ENCODE measurements at places on chromosomes 16 and 17.

DNA sequence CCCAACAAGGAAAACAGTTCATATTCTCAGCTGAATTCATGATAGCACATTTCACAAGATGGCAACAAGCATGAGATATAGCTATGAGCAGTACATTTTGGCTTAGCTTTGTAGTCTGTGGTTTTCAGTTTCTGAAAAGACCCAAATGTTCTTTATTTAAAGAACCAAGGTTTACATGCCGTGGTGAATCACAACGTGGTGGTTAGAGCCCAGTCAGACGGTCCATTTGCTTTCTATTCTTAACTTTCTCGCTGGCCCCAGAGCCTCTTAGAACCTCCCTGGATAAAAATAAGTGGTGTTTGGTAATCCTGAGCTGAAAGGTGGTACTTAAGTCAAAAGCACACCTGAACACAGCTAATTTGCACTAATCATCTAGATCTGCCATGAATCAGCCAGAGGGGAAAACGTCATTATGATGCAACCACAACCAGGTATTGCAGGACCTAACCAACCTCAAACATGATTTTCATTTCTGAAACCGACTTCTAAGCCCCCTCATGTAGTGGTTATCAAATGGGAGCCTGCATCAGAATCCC lies 18.6 kb upstream of the HAPSTR1 start:
- no peaks in the 10 kb centered on the region for H3K27me3 ChIP-seq
- H3K27ac ChIP-seq, result no peak overlapping the region
- no peaks in the 10 kb centered on the region for H3K36me3 ChIP-seq
- DNase-seq, result no peak
- no peaks in the 10 kb centered on the region for H3K4me1 ChIP-seq

GRCh38 chr16:49459953-49460735 lies 86.5 kb downstream of the C16orf78 start:
- no peak for DNase-seq
- H3K36me3 ChIP-seq, result no peaks in the 10 kb centered on the region
- peaks cover 3% of the 10 kb centered on the region for H3K4me1 ChIP-seq

DNA sequence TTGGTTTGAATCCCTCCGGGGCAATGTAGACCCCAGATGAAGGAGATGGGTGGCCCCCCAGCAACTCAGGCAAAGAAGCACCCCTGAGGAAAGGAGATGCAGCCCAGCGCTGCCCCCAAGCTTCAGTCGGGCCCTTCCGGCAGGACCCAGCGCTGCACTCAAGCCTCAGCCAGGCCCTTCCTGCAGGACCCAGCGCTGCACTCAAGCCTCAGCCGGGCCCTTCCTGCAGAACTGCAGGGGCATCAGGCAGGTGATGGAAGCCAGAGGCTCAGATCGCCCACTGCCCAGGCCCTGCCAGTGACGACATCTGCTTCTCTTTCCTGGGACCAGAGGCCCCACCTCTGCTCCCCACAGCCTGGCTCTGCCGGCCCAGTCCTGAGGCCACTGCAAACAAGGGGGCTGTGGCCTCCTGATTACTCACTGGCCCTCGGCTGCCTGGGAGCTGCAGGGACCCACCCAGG lies 7.8 kb downstream of the SOX8 start:
- no peak overlapping the region for H3K27ac ChIP-seq
- no peak overlapping the region for H3K4me3 ChIP-seq
- H3K27me3 ChIP-seq, result no peaks in the 10 kb centered on the region
- DNase-seq, result no peak

- H3K36me3 ChIP-seq, result no peaks in the 10 kb centered on the region
- H3K4me1 ChIP-seq, result no peaks in the 10 kb centered on the region
- H3K27ac ChIP-seq, result no peak overlapping the region
Measured at GRCh38 chr17:49820773-49821172, 27.1 kb downstream of the TAC4 start.

DNA sequence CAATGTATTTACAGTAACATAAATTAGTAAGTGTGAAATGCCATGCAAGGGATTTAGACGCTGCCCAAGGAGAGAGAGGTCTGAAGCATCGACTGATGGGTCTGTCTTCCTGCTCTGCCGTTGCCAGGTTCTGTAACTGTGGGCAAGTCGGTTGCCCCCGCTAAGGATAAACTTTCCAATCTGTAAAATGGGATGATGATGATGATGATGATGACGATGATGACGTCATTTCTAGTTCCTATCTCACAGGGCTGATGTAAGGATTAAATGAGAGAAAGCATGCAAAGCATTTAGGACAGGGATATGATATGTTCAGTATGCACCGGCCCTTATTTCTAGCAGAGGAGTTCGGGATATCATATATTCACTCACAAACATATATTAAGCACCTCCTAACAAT lies 54.8 kb downstream of the C17orf67 start:
- H3K27me3 ChIP-seq, result no peaks in the 10 kb centered on the region
- no peaks in the 10 kb centered on the region for H3K36me3 ChIP-seq
- no peak overlapping the region for H3K27ac ChIP-seq
- H3K4me3 ChIP-seq, result no peak overlapping the region
- H3K4me1 ChIP-seq, result peaks cover 2% of the 10 kb centered on the region
- DNase-seq, result no peak

GRCh38 chr17:7262192-7262934 lies at the start of gene CLDN7:
Gene CLDN7, minus strand, starts transcription at chr17:7262478. Its CDS starts 435 bp downstream, at chr17:7262043.
- peaks cover 7% of the 10 kb centered on the region for H3K27me3 ChIP-seq
- no peaks in the 10 kb centered on the region for H3K36me3 ChIP-seq
- DNase-seq, result no peak
- no peak within 1 kb of the TSS for H3K27ac ChIP-seq
- H3K4me1 ChIP-seq, result peaks cover 11% of the 10 kb centered on the region

DNA sequence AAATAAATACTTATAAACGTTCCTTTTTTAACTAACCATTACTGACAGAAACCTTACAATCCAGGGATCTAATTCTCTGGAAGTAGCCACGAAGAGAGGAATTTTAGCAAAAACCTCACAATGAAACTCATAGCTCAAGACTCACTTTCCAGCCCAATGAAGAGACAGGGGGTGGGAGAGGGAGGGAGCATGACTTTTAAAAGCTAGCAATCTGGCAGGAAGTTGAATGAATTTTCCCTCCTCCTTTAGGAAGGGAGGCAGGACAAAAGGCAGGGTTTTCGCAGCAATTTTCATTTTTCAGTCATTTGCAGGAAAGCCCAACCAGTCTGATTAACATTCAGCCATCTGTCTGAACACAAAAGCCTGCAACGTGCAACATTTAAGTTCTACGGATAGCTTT lies 381.5 kb upstream of the PSMD7 start:
- no peak for DNase-seq
- H3K4me1 ChIP-seq, result no peaks in the 10 kb centered on the region
- H3K27me3 ChIP-seq, result no peaks in the 10 kb centered on the region

GRCh38 chr17:17666111-17666714 lies 15.0 kb upstream of the RAI1 start:
- H3K27me3 ChIP-seq, result no peaks in the 10 kb centered on the region
- H3K36me3 ChIP-seq, result no peaks in the 10 kb centered on the region
- no peak overlapping the region for H3K4me3 ChIP-seq
- no peak overlapping the region for H3K27ac ChIP-seq
- no peak for DNase-seq

GRCh38 chr17:27889711-27890251 lies 3.4 kb downstream of the LYRM9 start:
- H3K4me1 ChIP-seq, result no peaks in the 10 kb centered on the region
- H3K27me3 ChIP-seq, result no peaks in the 10 kb centered on the region
- H3K27ac ChIP-seq, result no peak overlapping the region
- no peak for DNase-seq

- no peaks in the 10 kb centered on the region for H3K36me3 ChIP-seq
- H3K4me1 ChIP-seq, result no peaks in the 10 kb centered on the region
- H3K27ac ChIP-seq, result no peak overlapping the region
- no peak for DNase-seq
- H3K27me3 ChIP-seq, result no peaks in the 10 kb centered on the region
Measured at GRCh38 chr17:44872131-44872768, 24.6 kb downstream of the HIGD1B start.

DNA sequence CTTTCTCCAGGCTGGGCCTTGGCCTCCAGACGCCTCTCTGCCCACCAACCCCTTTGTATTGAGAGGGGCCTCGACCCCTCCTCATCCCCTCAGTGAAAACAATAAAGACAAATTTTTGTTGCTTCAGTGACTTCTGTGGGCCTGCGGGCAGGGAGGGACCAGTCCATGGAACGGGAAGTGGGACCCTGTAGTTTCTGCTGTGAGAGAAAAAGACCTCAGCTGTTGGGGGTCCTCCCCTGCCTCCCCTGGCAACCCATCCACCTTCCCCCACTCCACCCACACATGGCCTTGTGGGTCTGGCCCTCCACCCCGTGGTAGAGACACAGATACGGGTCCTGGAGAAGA lies 3.5 kb downstream of the PPY start:
- no peaks in the 10 kb centered on the region for H3K36me3 ChIP-seq
- no peak overlapping the region for H3K4me3 ChIP-seq
- H3K27me3 ChIP-seq, result no peaks in the 10 kb centered on the region
- H3K27ac ChIP-seq, result no peak overlapping the region

DNA sequence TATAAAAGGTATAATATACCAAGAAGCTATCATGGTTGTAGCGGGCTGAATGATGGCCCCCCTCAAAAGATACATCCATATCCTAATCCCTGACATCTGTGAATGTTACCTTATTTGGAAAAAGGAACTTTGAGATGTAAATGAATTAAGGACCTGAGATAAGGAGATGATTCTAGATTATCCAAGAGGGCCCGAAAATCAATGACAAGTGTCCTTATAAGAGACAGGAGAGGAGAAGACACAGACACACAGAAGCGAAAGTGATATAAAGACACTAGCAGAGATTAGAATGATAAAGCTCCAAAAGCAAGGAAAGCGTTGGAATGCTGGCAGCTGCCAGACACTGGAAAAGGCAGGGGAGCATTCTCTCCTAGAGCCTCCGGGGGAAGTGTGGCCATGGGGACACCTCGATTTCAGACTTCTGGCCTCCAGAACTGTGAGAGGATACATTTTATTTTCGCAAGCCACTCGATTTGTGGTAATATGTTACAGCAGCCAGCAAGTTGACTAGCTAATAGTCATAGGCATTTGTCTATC lies 12.5 kb upstream of the GP1BA start:
- H3K4me1 ChIP-seq, result no peaks in the 10 kb centered on the region
- no peak overlapping the region for H3K4me3 ChIP-seq
- H3K27ac ChIP-seq, result no peak overlapping the region
- no peaks in the 10 kb centered on the region for H3K36me3 ChIP-seq
- DNase-seq, result no peak

- no peak overlapping the region for H3K27ac ChIP-seq
- no peak for DNase-seq
- H3K36me3 ChIP-seq, result no peaks in the 10 kb centered on the region
- H3K27me3 ChIP-seq, result no peaks in the 10 kb centered on the region
Measured at GRCh38 chr16:86199182-86199581, 300.2 kb downstream of the IRF8 start.

GRCh38 chr16:9503251-9503984 lies 412.0 kb downstream of the HAPSTR1 start:
- no peak for DNase-seq
- no peaks in the 10 kb centered on the region for H3K27me3 ChIP-seq
- H3K4me3 ChIP-seq, result no peak overlapping the region
- no peaks in the 10 kb centered on the region for H3K36me3 ChIP-seq
- H3K27ac ChIP-seq, result no peak overlapping the region

GRCh38 chr16:70495425-70496182 lies 27.8 kb downstream of the COG4 start:
- no peak for DNase-seq
- no peaks in the 10 kb centered on the region for H3K4me1 ChIP-seq
- no peak overlapping the region for H3K4me3 ChIP-seq
- H3K36me3 ChIP-seq, result no peaks in the 10 kb centered on the region
- H3K27me3 ChIP-seq, result no peaks in the 10 kb centered on the region

DNA sequence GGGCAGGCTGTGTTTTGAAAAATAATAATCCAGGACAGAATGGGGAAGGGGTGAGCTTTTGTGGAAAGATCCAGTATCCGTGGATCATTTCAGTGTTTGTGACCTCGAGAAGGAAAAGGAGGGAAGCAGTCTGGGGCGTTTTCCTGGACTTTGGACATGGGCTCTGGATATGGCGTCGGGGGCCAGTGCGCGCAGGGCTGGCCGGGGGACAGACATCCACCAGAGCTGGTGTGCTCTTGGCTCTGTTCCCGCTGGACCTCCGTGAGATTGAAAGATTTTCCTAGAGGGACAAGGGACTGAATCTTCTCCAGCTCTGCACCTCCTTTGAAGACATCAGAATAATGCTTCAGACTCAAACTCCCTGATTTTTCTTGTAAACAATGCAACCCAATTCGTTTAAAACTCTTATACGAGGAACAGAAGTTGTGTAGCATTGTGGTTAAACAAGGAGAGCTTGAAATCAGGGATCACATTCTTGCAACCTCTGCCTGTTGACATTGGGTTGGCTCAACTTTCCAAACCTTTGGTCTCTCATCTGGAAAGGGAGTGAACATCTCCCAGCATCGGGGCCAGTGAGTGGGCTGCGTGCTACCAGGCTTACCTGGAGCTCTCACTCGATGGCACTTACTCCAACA lies 75.9 kb downstream of the C16orf95 start:
- H3K27ac ChIP-seq, result no peak overlapping the region
- DNase-seq, result no peak
- no peaks in the 10 kb centered on the region for H3K27me3 ChIP-seq
- no peaks in the 10 kb centered on the region for H3K4me1 ChIP-seq
- H3K4me3 ChIP-seq, result no peak overlapping the region
- no peaks in the 10 kb centered on the region for H3K36me3 ChIP-seq

DNA sequence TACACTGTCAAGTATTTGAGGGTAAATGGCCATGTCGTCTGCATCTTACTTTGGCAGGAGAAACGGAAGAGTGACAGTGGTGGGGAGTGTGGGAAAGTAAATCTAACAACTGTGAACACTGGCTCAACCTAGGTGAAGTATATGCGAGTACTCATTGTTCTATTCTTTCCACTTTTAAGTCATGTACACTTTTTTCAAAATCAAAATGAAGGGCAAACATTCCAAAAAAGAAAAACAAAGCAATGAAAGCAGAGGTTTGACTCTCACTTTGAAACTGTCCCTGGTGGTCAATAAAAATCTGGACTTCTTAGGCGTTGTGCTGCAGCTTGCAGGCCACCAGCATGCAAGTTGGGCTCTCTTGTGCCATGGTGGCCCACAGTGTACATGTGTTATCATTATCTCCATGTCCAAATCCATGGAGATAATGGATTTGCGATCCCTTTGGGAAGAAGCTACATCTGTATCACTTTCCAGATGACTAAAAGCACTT lies 32.7 kb downstream of the STAT5B start:
- H3K27me3 ChIP-seq, result no peaks in the 10 kb centered on the region
- no peak for DNase-seq
- no peak overlapping the region for H3K27ac ChIP-seq
- H3K4me1 ChIP-seq, result peaks cover 9% of the 10 kb centered on the region

Data from ovary (tissue), 10 donors.